COLO829 (cell line): ENCODE measurements at places on chromosomes 1 and 21.

GRCh38 chr21:32816261-32816660, 44.7 kb upstream of the PAXBP1 start:
- no peak for DNase-seq

DNA sequence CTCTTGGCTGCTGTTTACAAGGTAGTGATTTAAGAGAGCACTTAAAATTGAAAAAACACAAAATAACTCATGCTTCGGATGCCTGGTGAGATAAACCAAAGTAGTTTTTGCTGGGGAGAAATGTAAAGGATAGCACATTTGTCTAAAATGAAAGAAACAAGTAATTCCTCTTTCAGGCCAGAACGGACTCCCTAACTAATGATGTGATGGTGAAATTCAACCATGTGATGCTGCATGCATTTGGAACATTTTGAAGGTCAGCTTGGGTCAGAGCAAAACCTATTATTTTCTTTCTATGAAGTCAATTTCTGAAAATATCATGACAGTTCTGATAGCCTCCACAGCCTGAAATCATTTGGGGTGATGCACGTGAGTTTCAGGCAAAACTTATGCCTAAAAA, 27.6 kb downstream of the NMNAT2 start:
- DNase-seq = no peak

DNA sequence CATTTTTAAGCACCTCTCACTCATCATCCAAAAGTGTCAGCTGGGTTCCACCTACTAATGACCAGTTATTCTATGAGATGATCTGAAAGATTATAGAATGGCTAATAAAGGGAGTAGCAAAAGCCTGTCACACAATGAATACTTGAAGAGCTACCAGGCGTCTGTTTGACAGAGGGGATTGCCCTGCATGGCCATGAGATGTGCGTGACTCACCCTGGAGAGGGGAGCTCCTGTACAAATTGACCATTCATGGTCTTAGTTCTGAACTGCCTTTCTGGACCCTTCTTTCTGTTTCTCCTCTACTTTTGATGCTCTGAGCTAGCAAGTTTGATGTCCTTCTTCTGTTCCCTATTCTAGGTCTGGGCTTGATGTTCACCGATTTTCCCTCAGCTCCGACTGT, 85.2 kb upstream of the ABCD3 start:
- no peak for DNase-seq

- no peak for DNase-seq
These were observed 91.4 kb downstream of the LYPLAL1 start for GRCh38 chr1:219265026-219265515.

DNA sequence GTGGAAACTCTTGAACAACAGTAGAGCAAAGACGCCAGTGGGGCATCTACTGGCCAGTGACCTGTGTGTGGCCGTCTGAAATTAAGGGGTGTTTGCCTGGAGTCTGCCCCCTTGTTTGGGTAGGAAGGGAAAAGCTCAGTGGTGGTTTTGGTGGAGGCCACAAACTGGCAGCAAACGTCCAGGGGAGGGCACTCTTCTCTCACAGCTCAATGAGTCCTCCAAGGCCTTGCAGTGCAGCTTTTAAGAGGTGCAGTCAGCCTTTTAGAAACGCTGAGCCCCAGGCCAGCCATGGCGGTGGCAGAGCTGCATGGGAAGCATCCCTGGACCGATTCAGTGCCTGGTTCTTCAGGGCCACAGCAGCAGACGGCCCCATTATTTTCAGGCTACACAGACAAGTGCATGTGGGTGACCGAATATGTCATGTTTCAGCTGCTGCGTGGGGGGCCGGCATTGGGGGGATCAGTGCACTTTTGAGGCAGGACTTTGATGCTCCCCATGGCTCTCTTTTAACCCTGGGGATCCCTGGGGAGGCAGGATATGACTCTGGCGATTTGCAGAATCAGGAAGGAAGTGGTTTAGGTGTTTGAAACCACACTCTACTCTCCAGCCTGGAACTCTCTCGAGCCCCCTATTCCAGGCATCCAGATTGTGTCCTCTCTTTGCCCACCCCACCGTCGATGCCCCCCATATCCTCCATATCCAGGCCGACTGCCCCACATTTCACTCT, 414.0 kb downstream of the PRDM2 start:
- no peak for DNase-seq
